ENCODE measurements at places on chromosomes 2 and 18.

GRCh38 chr2:151043484-151043883, 218.2 kb downstream of the RBM43 start:
- DNase-seq: no peak

- peak; percentile 19 for DNase-seq
Measured at GRCh38 chr2:8379549-8379948, 302.3 kb upstream of the ID2 start.

DNA sequence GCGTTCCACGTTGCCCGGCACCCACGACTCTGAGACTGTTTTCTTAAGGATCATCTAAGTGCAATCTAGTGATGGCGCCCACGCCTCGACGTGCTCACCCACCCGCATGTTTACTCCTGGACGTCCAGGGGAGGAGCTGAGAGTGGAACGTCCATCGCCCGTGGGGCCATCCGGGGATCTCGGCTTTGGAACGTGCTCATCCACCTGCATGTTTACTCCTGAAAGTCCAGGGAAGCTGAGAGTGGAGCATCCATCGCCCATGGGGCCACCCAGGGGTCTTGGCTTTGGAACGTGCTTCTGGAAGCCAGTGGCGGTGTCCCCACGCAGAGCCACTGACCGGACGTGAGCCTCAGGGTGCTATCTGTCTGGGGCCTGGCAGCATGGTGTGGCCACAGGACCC, 45.6 kb upstream of the SALL3 start:
- peak; percentile 27 for DNase-seq

GRCh38 chr2:9359463-9359862, 63.9 kb downstream of the ITGB1BP1 start:
- DNase-seq: no peak

GRCh38 chr2:38517284-38517683, 85.4 kb downstream of the HNRNPLL start:
- no peak for DNase-seq

GRCh38 chr2:140079038-140079437, 1298.8 kb upstream of the NXPH2 start:
- peak; percentile 8 for DNase-seq

GRCh38 chr18:61475931-61476330, 142.7 kb downstream of the CDH20 start:
- no peak for DNase-seq

DNA sequence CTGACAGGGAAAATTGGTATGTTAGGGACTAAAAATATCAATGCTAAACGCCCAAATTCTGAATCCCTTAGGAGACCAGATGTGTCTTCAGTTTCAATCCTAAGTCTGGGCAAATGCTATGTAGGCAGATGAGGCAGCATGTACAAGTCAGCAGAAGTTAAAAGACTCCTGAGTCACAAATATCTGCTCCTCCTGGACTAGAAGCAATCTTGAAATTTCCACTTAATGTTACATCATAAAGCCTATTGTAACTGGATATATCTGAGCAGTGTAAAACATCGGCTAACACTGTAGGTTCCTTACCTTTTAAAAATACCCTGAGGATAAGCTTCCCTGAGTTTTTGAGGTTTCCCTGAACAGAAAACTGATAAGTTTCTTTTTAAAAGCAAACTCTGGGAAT, 1087.6 kb upstream of the PIK3C3 start:
- no peak for DNase-seq

DNA sequence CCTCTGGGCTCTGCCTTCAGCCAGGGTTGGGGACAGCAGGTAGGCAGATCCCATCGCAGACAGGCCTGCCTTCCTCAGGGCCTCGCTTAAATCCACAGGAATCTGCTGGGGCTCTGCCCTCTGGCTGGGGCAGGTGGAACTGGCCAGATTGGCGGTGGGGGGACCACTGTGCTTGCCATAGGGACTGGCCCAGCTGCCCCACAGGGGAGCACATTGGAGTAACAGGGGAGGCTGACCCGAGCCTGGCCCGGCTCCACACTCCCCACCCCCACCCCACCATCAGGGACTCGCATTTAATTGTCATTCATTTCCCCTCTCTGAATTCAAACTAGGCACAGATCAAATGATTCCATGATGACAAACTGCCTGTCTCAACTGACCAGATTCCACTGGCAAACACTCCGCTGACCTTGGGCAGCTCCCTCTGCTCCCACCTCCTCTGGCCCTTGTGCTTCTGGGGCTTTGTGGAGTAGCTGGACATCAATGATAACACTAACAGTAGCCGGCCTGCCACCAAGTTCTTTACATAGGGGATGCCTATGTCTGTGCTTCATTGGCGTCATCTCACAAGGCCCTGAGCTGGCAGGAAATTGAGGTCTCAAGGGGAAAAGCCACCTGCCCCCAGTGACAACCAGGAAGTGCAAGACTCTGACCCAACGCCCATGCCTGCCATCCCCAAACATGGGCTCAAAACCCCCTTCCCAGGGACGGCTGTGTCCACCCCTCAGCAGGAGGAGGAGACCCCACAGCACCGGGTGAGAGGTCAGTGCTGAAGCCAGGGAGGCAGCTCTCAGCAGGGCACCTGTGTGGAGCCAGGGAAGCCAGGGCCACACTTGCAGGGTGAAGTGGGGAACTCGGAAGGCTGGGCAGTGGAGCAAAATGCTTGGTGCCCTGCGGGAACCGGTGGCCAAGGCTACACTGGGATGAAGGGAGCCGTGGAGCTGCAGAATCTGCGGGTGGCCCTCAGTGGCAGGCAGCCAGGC, 2.1 kb upstream of the B3GNT7 start:
- DNase-seq: no peak

GRCh38 chr2:158395166-158395565, 61.4 kb downstream of the CCDC148 start:
- DNase-seq: no peak

- DNase-seq: no peak
Measured at GRCh38 chr18:12421732-12422131, 14.0 kb downstream of the PRELID3A start.

- no peak for DNase-seq
Measured at GRCh38 chr2:215277944-215278343, 33.9 kb upstream of the ATIC start.

- DNase-seq: no peak
Measured at GRCh38 chr18:8760984-8761383, 55.6 kb downstream of the MTCL1 start.

GRCh38 chr2:17869128-17869527, 9.3 kb upstream of the KCNS3 start:
- no peak for DNase-seq

DNA sequence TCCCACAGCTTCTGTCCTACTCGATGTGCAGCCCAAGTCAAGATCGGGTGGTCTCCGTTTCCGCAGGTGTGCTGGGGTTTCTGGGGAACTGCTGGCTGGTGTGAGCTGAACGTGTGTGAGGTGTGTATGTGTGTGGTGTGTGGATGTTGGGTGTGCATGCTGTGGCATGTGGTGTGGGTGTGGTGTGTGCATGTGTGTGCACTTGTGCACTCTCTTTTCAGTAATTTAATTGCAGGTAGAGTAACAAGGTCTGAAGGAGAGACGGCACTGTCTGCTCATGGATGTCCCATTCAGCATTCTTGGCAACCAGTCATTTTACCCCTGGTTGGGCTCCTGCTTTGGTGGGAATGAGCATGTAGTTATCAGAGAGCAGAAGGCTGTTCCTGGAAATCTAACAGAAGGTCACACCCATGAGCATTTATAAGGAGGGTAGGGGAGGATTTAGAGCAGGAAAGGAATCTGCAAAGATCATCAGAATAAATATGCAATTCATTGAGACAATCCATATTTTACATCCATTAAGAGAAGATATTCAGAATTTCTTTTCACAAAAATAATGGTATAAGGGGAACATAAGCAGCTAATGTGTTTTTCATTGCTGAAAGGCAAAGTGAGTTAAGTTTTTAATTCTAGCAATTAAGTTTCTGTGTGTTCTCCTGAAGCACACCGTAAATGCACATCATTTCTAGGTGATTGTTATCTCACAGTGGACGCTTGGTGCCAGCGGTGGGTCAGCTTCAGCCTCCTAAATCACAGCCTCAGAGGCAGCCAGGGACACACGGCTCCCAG, 60.7 kb downstream of the ADI1 start:
- DNase-seq: no peak

DNA sequence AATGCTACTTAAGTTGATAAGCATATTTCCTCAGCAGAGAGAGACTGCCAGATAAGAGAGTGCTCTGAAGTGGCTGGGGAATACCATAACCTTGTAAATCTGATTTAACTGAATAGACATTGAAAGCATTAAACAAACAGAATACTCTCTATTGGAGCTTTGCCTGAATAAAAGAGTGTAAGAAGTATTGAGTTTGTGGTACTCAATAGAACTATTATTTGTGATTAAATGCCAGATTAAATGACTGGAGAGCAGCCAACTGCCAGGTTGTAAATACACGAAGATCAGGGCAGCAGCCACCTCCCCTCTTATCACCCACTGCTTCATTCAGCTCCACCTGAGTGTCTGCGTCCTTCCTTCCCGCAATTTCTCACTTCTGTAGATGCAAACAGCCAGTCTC, 373.6 kb downstream of the DCDC2C start:
- DNase-seq: no peak

- no peak for DNase-seq
Measured at GRCh38 chr18:13470516-13471197, 252.1 kb downstream of the LDLRAD4 start.

GRCh38 chr2:124035001-124035400, 9.9 kb downstream of the CNTNAP5 start:
- no peak for DNase-seq

DNA sequence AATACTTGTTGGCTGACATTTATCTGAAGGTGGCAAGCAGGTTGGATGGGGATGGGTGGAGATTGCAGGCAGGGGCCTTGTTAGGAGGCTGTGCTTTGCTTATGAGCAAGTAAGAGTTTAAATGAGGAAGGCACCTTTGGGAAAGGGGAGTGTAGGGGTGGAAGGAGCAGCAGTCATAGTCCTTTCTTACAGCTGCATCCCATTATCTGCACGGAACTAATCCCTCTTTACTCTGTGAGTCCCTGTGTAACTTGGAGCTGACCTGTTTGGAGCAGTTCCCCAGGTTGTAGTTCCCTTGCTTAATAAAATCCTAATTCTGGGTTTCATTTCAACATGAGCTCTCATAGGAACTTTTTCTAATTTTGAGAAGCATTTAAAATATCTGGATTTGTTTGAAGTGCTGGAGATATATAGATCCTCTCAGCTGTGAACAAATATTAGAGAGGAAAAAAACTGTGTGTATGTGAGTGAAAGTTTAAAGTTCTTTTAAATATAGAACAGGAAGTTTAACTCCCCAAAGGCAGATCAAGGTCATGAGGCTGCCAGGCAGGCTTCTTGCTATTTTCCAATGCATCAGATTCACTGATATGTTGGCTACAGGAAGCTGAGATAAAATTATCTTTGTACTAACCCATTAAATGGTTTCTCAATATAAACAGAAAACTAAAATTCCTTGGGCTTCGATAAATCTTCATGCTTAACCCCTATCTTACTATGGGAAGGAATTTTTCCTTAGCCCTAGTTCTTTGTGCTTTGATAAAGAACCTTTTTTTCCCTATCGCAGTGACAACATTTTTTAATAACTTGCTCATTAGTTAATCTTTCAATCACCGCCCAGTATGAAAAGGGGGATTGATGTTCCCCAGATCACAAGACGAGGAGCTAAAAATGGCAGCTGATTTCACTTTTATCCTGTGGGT, 104.6 kb upstream of the EML6 start:
- DNase-seq: peak; percentile 78

DNA sequence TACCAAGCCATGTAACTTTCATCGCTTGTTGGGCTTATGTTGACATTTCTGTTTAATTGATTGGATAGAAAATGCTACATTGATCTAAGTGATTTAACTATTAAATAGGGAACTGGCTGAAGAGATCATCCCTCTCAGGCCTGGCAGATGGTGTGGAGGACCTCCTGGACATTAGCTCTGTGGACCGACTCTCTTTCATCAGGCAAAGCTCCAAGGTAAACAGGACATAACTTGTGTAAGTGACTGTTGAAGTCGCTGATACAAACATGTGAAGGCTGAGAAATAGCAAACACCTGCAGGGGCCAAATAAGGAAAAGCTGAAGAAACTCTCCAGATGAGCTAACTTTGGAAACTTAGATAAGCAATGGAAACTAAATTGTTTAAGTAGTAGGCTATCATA, 68.8 kb downstream of the UNC80 start:
- no peak for DNase-seq

- no peak for DNase-seq
Measured at GRCh38 chr2:111057045-111057444, 63.7 kb upstream of the BCL2L11 start.

DNA sequence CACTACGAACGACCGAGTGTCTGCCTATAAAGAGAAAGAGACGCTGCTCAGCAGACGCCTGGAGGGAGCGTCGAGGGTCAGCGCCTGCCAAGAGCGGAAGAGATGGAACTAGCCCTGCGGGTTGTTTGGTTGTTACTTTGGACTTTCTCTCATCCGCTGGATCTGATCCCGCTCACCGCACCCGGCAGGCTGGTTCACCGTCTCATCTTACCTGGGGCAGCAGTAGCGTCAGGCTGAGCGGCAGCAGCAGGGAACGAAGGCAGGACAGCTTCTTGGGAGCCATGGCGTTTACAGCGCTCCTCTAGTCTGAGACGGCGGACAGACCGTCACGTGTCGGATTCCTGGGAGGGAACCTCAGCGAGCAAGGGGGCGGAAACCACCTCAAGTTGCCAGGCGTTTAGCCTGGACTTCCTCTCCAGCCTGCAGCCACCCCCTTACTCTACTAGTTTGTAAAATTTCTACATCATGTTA, 1.9 kb downstream of the GLB1L start:
- peak; percentile 64 for DNase-seq

DNA sequence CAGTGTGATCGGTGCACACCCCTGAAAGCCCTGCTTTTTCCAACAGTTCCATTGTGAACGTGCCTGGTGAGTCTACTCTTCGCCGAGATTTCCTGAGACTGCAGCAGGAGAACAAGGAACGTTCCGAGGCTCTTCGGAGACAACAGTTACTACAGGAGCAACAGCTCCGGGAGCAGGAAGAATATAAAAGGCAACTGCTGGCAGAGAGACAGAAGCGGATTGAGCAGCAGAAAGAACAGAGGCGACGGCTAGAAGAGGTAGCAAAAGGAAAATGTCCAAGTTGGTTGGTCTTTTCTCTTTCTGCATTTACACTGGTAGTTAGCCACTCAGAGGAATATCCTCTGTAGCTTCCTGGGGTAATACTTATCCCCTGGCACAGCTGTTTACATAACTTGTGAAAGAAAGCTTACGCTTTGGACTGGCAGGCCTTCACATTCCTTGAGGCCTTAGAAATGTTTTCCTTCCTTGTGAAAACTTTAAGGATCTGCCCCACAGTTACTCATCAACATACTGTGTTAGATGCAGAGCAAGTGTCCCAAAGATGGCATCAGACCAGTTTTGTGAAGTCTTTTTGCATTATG, 146.6 kb downstream of the MAP4K4 start:
- no peak for DNase-seq

DNA sequence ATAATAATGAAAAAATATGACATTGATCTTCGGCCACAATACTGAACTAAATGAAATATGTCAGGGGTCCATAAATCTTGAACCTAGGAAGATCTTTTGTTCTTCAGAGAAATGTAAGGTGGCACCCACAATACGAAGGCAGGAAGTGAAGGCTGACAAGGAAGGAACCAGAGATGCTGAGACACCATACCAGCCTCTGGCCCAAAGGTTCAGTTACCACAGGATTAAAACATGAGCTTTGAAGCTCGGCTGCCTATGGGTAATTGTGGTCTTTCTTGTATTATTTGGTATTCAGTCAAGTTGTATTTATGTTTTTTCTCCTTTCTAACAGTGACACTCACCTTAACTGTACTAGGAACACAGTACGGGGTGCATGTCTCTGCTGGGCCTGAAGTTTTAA, 448.8 kb upstream of the SETBP1 start:
- no peak for DNase-seq

- DNase-seq: no peak
Measured at GRCh38 chr2:159322419-159322818, 35.9 kb upstream of the WDSUB1 start.

All from kidney (tissue), 22 donors.